ENCODE measurements at places on chromosomes 11 and 22. TPM values are rescaled to one million over a fixed set of nuclear protein-coding genes. Genes with fewer than 3 reads are reported as not detected.

GRCh38 chr22:31586137-31586920, 75.7 kb downstream of the PISD start:
- no peaks in the 10 kb centered on the region for H3K27me3 ChIP-seq
- H3K4me3 ChIP-seq = no peak overlapping the region
- peaks cover 3% of the 10 kb centered on the region for H3K36me3 ChIP-seq
- no peak overlapping the region for H3K27ac ChIP-seq
- peaks cover 14% of the 10 kb centered on the region for H3K4me1 ChIP-seq

GRCh38 chr22:45227645-45228400, 12.9 kb downstream of the KIAA0930 start:
- H3K4me3 ChIP-seq = no peak overlapping the region
- peaks cover 13% of the 10 kb centered on the region for H3K4me1 ChIP-seq
- H3K27me3 ChIP-seq = no peaks in the 10 kb centered on the region
- DNase-seq = no peak
- H3K36me3 ChIP-seq = no peaks in the 10 kb centered on the region

TMEM151A gene
- 1.6 TPM for total RNA-seq

GRCh38 chr22:25348391-25348790, 129.0 kb downstream of the CRYBB2 start:
- H3K27me3 ChIP-seq = no peaks in the 10 kb centered on the region
- no peak overlapping the region for H3K4me3 ChIP-seq
- no peak overlapping the region for H3K27ac ChIP-seq
- no peaks in the 10 kb centered on the region for H3K4me1 ChIP-seq
- peaks cover 9% of the 10 kb centered on the region for H3K36me3 ChIP-seq
- no peak for DNase-seq

HYLS1 gene
- 0.33 TPM for total RNA-seq

POU2AF1 gene
- total RNA-seq = not detected

- no peaks in the 10 kb centered on the region for H3K36me3 ChIP-seq
- no peaks in the 10 kb centered on the region for H3K4me1 ChIP-seq
- H3K4me3 ChIP-seq = no peak overlapping the region
- H3K27me3 ChIP-seq = no peaks in the 10 kb centered on the region
- no peak for DNase-seq
These were observed 209.1 kb downstream of the KIRREL3 start for GRCh38 chr11:126791446-126791845.

DNA sequence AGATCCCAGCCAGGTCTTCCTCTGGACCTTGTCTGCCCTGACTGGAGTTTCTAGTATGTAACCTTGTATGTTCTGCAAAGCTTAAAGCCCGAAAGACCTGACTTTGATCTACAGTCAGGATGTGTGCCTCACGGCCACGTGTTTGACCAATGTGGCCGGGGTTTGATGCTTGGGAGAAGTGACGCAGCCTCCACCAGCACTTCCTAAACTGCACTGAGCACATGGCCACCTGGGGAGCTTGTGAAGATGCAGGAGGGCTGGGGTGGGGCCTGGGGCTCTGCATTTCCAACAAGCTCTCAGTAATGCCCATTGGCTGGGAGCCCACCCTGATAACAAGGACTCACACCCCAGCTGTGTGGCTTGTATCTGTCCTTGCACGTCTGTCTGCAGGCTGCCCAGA, 53.2 kb downstream of the NAT10 start:
- H3K27ac ChIP-seq = no peak overlapping the region
- no peaks in the 10 kb centered on the region for H3K27me3 ChIP-seq
- no peak overlapping the region for H3K4me3 ChIP-seq
- DNase-seq = no peak
- no peaks in the 10 kb centered on the region for H3K36me3 ChIP-seq
- no peaks in the 10 kb centered on the region for H3K4me1 ChIP-seq

DBX1 gene
- not detected for total RNA-seq

ARFGAP2 gene
- total RNA-seq = 212 TPM

ACRV1 gene
- total RNA-seq = not detected

- H3K27ac ChIP-seq = no peak overlapping the region
- H3K36me3 ChIP-seq = no peaks in the 10 kb centered on the region
- H3K4me1 ChIP-seq = no peaks in the 10 kb centered on the region
- H3K4me3 ChIP-seq = no peak overlapping the region
- DNase-seq = peak; percentile 60
These were observed 33.7 kb downstream of the CYB5R2 start for GRCh38 chr11:7639643-7640025.

DNA sequence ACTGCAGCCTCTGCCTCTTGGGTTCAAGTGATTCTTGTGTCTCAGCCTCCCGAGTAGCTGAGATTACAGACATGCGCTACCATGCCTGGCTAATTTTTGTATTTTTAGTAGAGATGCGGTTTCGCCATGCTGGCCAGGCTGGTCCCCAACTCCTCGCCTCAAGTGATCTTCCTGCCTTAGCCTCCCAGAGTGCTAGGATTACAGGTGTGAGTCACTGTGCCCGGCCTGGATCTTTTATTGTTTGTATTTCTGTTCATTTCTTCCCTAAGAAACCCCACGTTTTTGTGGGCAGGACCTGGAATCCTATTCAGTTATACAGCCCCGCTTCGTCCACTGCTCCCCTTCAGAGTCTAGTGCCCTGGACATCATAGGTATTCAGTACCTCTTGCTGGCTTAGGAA, 28.7 kb downstream of the ZBTB16 start:
- no peak for DNase-seq
- H3K4me1 ChIP-seq = peaks cover 100% of the 10 kb centered on the region
- H3K36me3 ChIP-seq = no peaks in the 10 kb centered on the region
- H3K27ac ChIP-seq = peak overlapping the region; percentile 14
- H3K27me3 ChIP-seq = no peaks in the 10 kb centered on the region

GRCh38 chr11:629237-629583, 2.2 kb upstream of the SCT start:
- H3K36me3 ChIP-seq = no peaks in the 10 kb centered on the region
- no peaks in the 10 kb centered on the region for H3K27me3 ChIP-seq
- DNase-seq = no peak
- no peak overlapping the region for H3K4me3 ChIP-seq
- no peaks in the 10 kb centered on the region for H3K4me1 ChIP-seq

SCUBE2 gene
- total RNA-seq = 6.6 TPM

DNA sequence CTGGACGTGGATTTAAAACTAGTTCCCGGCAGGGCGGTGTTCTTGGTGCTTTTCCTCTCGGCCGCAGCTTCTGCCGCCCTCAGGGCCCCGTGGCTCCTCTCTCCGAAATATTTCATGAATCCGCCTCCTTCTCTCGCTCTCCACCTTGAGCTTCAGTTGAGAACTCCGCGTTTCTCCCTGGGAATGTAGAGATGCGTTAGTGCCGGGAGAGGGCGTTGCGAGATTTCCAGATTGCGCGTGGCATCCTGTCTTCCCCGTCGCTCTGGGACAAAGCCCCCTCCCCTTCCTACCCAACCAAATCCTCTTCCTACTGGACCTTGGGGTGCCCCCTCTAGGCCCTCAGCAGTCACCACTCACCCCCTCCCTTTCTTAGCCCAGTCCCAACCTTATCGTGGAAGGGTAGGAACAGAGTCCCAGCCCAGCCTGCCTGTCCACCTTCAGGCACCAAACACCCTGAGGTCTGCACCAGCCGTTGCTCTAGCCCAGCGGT, 15.5 kb upstream of the RAC2 start:
- no peak for DNase-seq
- no peak overlapping the region for H3K27ac ChIP-seq
- H3K4me1 ChIP-seq = peaks cover 4% of the 10 kb centered on the region

DNA sequence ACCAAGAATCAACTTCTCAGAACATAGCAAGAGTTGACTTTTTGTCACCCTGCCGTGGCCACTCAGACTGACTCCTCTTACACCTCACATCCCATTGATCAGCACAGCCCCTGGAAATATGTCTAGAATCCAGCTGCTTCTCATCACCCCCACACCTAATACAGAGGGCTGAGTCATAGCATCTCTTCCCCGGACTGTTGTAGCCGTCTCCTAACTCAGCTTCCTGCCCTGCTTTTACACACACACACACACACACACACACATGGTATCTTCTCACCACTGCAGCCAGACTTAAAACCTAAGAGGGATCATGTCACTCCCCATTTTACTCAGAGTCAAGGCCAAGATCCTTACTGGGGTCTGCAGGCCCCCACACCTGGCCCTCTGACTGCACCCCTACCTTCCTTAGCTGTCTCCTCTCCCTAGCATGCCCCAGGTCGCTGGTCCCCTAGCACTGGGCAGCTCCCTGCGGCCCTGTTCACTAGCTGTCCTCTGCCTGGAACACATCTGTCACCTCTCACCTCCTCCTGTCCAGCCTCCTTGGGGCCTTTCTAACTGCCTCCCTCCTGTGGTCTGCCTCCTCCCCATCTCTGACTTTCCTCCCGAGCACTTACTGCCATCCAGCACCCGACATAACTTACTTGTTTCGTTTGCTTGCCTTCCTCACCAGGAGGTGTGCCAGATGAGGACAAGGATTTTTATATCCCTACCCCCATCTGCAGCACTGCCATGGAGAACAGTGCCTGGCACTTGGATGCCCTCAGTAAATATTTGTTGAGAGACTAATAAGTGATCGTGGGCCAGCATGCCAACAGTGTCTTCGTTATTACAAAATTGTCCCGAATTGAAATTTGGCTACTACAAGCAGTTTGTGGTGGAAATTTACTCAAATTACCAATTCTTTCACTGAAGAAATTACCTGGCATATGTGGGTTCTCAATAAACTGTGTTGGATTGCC, 61.9 kb downstream of the BMAL1 start:
- DNase-seq = no peak
- peaks cover 35% of the 10 kb centered on the region for H3K4me1 ChIP-seq
- H3K27me3 ChIP-seq = no peaks in the 10 kb centered on the region
- H3K36me3 ChIP-seq = no peaks in the 10 kb centered on the region
- no peak overlapping the region for H3K27ac ChIP-seq

DNA sequence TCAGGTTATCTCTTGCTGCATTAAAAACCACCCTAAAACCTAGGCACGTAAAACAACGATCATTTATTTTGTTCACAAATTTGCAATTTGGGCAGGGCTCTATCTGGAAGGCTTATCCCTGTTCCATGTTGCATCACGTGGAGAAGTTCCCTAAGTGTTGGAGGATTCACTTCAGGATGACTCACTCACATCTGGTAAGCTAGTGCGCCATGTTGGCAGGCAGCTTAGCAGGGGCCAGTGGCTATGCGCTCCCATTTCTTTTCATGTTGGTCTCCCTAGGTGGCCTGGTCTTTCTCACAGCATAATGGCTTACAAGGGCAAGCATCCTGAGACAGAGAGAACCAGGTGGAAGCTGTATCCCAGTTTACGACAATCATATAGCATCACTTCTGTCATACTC, 226.8 kb downstream of the BLID start:
- no peak for DNase-seq
- H3K4me1 ChIP-seq = no peaks in the 10 kb centered on the region
- H3K27me3 ChIP-seq = no peaks in the 10 kb centered on the region

DNA sequence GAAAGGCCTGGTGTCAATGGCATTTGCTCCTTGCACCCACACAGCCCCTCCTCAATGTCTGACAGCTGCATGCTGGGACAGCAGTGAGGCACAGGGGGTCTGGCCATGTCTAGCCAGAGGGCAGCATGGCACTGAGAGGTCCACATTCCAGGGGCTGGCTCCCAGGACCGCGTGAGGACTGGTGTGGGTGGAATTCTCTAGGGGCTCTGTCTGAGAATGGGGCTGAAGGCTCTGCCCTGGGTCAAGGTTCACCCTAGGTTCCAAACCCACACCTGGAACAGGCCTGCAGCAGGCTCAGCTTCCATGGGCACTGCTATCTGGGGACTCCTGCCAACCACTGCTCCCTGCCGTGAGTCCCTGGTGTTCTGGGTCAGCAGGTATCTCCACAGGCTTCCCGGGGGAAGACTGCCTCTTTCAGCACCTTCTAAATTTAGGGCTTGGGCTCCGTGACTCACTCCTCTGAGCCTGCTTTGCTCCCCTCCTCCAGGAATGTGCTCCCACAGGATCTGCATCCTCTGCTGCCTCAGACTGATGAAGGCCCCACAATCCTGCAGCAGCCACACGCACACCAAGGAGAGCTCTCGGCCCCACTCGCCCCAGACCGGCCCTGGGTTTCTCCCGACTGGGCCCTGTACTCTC, 4.2 kb downstream of the STARD10 start:
- no peak for DNase-seq
- no peaks in the 10 kb centered on the region for H3K36me3 ChIP-seq
- no peak overlapping the region for H3K4me3 ChIP-seq

C22orf31 gene
- total RNA-seq = not detected

DNA sequence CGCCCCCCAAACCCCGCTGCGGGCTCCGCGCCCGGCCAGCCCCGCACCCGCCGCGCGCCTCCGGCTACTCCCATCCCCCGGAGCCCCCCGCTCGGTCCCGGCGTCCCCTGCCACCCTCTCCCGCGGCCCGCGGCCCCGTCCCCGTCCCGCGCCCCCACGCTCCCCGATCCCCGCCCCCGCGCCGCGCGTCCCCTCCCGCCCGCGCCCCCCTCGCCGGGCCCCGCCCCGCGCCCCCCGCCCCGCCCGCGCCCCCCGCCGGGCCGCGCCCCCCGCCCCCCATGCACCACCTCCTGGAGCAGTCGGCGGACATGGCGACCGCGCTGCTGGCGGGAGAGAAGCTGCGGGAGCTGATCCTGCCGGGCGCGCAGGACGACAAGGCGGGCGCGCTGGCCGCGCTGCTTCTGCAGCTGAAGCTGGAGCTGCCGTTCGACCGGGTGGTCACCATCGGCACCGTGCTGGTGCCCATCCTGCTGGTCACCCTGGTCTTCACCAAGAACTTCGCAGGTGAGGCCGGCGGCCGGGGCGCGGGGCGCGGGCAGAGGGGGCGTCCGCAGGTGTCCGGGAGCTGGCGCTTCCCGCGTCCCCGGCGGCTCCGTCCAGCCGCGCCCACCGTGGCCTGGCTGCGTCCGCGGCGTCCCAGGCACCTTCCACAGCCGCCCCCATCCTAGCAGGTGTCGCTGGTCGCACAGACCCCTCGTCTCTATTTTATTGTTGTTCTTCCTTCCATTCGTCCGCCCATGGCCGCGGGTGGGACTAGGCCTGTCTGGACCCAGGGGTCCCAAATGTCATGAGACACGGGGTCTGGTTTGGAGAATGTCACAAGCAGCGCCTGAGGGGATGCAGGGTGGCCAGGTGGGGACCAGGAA, at the start of gene PANX2:
TSS of gene PANX2 (plus strand) at position 279 of the 866 bp plus-strand sequence. CDS start at position 279, 0 bp downstream.
- no peaks in the 10 kb centered on the region for H3K36me3 ChIP-seq
- H3K27ac ChIP-seq = no peak within 1 kb of the TSS
- H3K27me3 ChIP-seq = no peaks in the 10 kb centered on the region
- peaks cover 7% of the 10 kb centered on the region for H3K4me1 ChIP-seq
- no peak within 1 kb of the TSS for H3K4me3 ChIP-seq
- DNase-seq = no peak

GRCh38 chr11:108551651-108552462, 41.7 kb downstream of the EXPH5 start:
- H3K27ac ChIP-seq = no peak overlapping the region
- H3K4me1 ChIP-seq = no peaks in the 10 kb centered on the region
- no peak for DNase-seq
- no peak overlapping the region for H3K4me3 ChIP-seq
- H3K36me3 ChIP-seq = no peaks in the 10 kb centered on the region
- H3K27me3 ChIP-seq = no peaks in the 10 kb centered on the region

DNA sequence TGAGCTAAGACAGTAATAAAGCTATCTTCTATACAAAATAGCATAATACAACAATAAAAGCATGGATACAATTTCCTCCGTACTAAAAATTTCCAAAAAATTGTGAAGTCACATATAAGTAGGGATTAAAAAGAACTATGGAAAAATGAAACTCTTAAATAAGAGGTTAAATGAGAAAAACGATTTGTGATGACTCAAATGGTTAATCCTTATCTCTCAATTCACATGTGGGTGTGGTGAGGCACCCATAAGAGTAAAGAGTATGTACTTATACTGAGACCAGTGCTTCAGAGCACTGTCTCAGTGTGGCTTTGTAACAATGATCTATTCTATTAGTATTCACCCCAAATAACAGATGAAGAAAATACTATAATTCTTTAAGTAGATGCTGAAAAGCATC, 25.0 kb upstream of the CCDC34 start:
- H3K27ac ChIP-seq = peak overlapping the region; percentile 5
- no peak for DNase-seq
- no peak overlapping the region for H3K4me3 ChIP-seq
- H3K36me3 ChIP-seq = peaks cover 2% of the 10 kb centered on the region
- peaks cover 50% of the 10 kb centered on the region for H3K4me1 ChIP-seq
- H3K27me3 ChIP-seq = no peaks in the 10 kb centered on the region

All from body of pancreas (tissue), 4 donors.